ENCODE measurements at places on chromosomes 3 and 15.

DNA sequence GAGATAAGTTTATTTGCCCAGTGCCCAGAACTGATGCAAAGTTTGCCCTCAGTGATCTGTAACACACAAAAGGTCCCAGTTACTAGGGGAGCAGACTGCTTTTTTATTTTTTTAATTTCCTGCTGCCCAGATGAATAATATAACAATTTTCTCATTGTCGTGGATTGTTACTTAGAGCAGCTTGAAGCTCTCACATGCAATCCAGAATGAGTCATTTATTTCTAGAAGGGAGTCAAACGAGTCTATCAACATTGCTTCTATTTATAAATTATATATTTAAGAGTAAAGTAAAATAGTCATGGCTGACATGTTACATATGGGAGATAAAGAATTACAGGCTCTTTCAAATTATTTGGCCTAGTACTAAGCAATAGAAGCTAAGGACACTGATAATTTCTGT is 41.3 kb downstream of the MEIS2 start:
- no peak for DNase-seq

GRCh38 chr3:58482917-58483636 is 8.8 kb upstream of the KCTD6 start:
- DNase-seq: no peak

DNA sequence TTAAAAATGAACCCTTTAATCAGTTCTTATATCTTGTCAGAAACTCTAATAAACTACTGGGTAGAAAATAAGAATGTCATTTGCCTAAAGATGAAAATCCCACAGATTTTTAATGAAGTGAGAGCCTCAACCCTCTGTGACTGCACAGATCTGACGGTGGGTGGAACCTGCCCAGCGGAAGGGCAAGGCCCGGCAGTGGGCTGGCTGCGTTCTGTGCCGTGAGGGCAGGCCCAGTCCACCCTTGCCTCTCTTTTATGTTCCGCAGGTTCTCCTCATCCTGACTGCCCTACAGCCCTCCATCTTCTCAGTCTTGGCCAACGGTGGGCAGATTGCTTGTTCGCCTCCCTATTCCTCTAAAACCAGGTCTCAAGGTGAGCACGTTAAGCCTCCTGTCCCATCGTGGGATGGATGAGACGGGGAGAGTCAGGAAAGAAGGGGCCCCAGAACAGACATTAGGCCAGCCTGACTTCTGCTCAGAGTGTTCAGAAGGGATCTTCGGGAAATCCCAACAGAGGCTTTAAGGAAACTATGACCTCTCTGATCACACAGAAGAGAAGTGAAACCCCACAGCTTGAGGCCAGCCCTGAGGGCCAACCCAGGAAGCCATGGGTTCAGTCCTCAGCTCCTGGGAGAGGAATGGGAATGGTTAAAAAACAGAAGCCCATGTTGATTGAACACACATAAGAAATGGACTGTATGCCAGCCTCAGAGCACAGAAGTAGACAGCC is 16.0 kb downstream of the SLC51A start:
- no peak for DNase-seq

- DNase-seq: no peak
These were observed 68.6 kb upstream of the RPL35A start for GRCh38 chr3:197881270-197881969.

GRCh38 chr3:143035466-143036211 is 34.3 kb downstream of the U2SURP start:
- no peak for DNase-seq

GRCh38 chr15:79602731-79603130 is 170.6 kb downstream of the MINAR1 start:
- DNase-seq: no peak

DNA sequence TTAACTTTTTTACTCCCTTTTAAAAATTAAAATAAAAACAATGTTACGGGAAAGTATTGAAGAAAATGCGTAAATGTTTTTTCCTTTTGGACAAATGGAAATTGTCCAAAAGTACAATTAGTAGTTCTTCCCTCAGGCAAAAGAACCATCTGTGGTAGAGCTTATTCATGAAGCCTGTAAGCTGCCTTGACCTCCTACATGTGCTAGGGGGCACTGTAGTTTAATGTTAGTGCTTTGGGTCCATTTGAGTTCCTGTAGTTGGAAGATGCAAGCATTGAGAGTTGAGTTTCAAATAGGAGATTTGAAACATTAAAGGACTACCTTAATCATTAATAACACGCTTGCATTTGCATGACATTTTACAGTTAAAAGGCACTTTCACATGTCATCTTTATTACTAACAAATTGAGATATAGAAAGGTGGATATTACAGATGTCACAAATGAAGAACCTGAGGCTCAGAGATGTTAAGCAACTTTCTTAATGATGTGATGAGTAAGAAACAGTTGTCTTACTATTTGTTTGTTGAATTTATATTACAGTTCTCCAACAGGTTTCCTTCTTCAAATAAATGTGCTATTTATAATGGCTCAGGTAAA is 1.8 kb upstream of the ZNF385D start:
- no peak for DNase-seq

- no peak for DNase-seq
These were observed 252.1 kb downstream of the SLCO3A1 start for GRCh38 chr15:92105611-92106010.

DNA sequence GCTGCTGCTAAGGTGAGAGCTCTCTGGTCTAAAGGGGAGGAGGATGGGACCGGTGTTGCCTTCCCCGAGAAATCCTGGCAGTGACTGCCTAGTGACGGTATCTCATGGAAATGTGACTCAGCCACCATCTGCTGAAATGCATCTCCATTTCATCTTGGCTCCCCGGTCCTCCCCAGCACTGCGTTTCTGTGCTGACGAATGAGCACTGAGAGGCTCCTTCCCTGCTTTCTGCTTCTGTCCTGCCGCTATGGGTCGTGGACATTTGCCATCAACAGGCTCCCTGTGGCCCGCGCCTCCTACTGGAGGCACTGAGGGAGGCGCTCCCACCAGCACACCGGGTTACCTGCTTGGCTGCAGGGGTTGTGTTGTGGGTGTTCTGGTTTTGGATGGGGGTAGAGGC is 13.5 kb upstream of the SEC13 start:
- no peak for DNase-seq

- DNase-seq: no peak
These were observed 204.9 kb downstream of the CNTN4 start for GRCh38 chr3:2303566-2303965.

DNA sequence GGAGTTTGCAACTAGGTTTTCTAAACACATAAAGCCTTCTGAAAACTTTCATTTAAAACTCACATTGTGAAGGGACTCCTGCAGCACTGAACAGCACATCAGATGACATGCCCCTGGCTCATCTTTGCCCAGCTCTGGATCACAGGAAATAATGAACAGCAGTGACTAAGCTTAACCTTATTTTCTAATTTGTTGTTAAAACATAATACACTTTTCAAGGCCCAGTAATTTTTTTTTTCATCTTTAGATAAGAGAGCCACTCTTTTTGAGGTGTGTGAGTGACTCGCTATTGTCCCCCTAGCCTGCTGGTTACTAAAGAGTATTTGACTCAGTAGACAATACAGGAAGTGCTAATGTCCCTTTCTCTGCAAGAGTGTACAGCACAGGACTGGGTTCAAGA is 204.0 kb downstream of the OSBPL10 start:
- DNase-seq: no peak

DNA sequence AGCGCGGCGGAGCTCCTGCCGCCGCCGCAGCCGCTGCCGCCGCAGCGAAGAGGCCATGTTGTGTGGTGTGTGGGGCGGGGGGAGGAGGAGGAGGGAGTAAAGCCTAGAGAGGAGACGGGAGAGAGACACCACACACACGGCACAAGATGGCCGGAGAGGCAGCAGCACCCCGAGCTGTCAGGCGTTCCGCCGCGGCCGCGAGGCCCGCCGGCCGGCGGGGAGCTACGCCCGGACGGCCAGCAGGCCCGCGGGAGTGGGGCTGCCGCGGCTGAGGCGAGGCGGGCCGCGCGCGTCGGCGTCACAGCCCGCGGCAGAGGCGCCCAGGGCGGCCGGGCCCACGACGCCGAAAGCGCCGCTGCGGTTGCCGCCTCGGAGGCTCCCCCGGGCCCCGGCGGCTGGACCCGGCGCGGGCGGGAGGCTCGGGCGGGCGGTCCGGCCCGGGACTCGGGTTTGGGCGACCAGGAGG is 17.4 kb upstream of the CHD2 start:
- DNase-seq: no peak

GRCh38 chr3:190605385-190605784 is 91.5 kb downstream of the IL1RAP start:
- DNase-seq: no peak

DNA sequence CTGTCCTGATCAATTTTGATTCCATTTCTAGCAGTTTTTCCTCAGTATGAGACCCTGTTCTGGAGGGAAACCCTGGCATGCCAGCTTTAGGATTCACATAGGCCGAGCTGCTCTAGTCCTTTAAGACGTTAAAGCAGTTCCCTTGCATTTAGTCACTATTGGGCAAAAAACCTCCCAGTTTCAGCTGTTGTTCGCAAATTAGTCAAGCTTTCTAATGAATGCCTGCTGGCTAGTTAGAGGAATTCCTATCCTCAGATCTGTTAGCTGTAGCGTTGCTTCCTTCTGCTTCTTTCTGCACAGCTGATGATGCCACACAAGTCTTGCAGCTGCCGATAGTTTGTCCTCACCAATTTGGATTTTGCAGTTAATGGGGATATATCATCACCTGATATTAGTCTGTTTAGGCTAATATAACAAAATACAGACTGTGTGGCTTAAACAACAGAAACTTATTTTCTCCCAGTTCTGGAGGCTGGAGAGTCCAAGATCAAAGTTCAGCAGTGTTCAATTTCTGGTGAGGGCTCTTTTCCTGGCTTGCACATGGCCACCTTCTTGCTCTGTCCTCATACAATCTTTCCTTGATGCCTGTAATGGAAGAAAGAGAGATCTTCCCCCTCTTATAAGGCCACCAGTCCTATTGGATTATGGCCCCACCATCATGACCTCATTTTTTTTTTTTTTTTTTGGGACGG is 7.5 kb upstream of the UBL7 start:
- no peak for DNase-seq

GRCh38 chr15:26017665-26018064 is 154.5 kb upstream of the ATP10A start:
- DNase-seq: no peak

GRCh38 chr3:178996399-178996798 is 75.2 kb downstream of the ZMAT3 start:
- no peak for DNase-seq

DNA sequence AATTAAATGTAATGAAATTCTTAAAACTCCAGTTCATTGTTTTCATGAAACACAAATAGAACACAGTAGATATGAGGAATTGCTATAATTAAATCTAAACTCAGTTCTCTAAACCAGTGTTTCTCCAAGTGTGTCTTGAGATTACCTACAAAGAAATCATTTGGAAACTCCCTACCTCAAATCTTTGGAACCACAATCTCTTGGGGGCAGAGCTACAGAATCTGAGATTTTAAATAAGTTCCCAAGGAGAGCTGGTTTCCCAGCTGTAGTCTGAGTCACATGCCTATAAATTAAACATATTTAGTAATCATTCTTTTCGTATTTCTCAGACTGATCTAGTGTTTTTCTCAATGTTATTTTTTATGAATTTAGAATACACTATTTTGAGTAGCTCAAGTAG is 17.0 kb upstream of the ACTC1 start:
- no peak for DNase-seq

DNA sequence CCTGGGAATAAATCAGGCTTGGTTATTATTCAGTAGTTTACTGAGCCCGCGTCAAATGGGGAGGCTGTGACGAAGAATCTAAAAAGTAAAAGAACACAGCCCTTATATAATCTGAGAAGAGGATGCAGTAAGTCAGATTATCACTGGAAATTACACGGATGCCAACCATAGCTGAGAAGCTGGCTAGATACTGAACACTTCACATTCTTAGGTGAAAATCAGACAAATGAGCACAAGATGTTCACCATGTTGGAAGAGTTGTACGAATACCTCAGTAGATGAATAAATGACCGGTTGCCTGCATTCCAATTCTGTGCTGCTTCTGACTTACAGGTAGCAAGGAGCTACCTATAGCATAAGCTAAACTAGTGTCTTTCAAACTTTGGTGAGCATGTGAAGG is 254.3 kb downstream of the THRB start:
- DNase-seq: no peak

- DNase-seq: no peak
These were observed 12.0 kb upstream of the FGD5 start for GRCh38 chr3:14806641-14807263.

GRCh38 chr15:70618929-70619328 is 144.4 kb downstream of the UACA start:
- no peak for DNase-seq

DNA sequence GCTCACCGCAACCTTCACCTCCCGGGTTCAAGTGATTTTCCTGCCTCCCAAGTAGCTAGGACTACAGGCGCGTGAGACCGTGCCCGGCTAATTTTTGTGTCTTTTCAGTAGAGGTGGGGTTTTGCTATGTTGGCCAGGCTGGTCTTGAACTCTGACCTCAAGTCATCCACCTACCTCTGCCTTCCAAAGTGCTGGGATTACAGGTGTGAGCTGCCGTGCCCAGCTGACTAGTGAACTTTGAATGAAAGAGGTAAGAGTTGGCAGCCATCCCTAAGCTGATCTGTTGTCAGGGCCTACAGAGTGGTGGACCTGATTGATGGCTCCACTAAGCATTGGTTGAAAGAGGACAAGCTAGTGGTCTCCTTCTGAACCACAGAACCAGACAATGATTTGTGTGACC is 15.3 kb downstream of the PXK start:
- no peak for DNase-seq

DNA sequence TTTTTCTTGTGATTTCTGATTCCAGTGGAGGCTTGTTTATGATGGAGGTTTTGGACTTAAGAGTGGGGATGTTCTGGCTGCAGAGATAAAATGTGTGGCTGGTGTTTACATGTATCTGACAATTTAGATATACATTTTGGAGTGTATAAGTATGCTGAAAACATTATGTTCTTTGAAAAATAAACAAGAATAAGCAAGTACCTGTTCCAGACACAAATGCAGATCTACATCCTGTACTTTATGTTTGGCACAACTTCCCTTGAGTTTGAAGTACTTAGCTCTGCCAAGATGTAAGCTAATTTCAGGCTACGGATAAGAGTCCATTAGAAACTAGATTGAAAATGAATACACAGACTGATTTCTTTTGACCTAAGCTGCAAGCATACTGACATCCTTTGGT is 277.2 kb downstream of the CHST2 start:
- no peak for DNase-seq

- no peak for DNase-seq
These were observed 89.3 kb upstream of the LINGO1 start for GRCh38 chr15:77721963-77722362.

DNA sequence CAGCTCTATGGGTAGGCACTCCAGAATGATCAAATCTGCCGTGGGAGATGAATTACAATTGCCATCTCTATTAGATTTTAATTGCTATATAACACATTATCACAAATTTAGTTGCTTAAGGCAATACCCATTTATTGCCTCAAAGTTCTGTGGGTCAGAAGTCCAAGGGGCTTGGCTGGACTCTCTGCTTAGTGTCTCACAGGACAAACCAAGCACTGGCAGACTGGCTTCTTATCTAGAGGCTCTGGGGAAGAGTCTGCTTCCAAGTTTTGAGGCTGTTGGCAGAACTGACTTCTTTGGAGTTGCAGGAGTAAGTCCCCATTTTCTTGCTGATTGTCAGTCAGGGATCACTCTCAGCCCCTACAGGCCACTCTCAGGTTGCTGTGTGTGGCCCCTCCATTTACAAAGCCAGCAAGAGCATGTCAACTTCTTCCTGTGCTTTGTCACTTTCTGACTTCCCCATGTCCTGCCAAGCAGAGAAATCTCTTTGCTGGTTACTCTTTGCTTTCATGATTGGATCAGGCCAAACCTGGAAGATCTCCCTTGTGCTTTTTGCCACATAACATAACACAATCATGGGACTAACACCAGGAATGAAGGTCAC is 93.5 kb upstream of the PRICKLE2 start:
- DNase-seq: no peak

GRCh38 chr3:123072152-123072551 is 5.3 kb downstream of the PDIA5 start:
- DNase-seq: no peak
